ENCODE measurements at places on chromosomes 3 and 15.

- no peak for DNase-seq
Observed at GRCh38 chr15:65385870-65386258, 8.1 kb upstream of the IGDCC3 start.

- peak; percentile 70 for DNase-seq
Observed at GRCh38 chr3:16319307-16319706, 54.3 kb downstream of the OXNAD1 start.

- no peak for DNase-seq
Observed at GRCh38 chr3:94909726-94910125, 846.9 kb downstream of the NSUN3 start.

DNA sequence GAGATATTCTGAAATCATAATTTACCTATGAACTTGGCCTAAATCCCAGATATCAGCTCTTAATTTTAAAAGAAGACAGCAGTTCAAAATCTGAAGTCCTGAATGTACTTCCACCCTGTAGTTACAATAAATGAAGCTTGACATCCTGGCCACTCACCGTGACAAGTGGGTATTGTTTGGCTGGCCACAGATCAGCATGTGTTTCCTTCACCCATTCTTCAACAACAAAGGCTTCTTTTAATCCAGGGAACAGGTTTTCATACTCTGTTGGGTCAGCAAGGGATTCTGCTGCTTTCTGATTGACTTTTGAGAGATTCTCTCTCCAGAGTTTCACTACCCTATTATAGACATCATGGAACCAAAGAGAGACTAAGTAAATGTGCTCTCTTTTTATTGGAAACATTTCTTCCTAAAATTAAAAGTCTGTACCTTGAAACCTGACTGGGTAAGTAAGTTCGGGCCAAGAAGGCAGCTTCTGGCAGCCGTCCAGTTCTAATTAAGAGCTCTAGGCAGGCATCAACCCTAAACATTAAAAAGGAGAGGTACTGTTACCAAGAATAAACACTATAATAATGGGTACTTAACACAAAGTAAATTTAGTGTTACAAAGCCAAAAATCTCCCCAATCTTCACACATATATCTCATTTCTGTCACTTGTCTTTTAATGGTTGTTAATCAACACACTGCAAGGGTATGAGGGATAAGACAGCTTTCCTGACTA lies 15.2 kb downstream of the MRPS22 start:
- no peak for DNase-seq

- no peak for DNase-seq
Observed at GRCh38 chr3:53941950-53942349, 50.3 kb upstream of the SELENOK start.

- no peak for DNase-seq
Observed at GRCh38 chr3:102979682-102980354, 545.0 kb downstream of the ZPLD1 start.

DNA sequence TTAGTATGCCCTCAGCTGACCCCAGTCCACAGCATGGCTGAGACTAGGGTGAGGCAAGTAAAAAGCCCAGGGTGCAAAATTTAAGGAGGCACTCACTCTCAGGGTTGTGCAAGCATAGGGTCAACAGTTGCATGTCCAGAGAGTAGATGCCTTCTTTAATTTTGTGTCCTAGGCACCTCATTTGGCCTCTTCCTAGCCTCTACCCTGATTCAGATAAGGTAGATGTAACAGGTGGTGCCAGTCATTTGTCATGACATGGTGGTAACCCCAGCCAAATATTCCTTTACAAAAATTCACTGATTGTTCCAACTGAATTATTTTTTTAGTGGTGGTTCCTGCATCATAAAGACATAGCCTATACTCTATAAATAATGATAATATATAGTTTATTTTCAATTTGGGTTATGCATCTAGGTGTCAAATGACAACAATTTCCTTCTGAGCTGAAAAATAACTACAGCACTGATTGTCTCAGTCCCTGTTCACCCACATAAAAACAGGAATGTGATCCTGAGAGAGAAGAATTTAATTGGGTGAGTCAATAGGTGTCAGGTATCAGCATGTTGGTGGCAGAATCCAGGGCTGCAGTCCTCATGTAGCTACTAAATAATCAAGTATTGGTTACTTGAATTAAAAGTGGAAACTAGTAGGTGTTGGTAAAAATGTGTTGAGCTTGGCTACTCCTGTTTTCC lies 44.2 kb upstream of the TIPARP start:
- no peak for DNase-seq

- DNase-seq: no peak
Observed at GRCh38 chr3:182671942-182672341, 121.4 kb upstream of the ATP11B start.

- no peak for DNase-seq
Observed at GRCh38 chr15:48388016-48388851, 57.0 kb downstream of the DUT start.

DNA sequence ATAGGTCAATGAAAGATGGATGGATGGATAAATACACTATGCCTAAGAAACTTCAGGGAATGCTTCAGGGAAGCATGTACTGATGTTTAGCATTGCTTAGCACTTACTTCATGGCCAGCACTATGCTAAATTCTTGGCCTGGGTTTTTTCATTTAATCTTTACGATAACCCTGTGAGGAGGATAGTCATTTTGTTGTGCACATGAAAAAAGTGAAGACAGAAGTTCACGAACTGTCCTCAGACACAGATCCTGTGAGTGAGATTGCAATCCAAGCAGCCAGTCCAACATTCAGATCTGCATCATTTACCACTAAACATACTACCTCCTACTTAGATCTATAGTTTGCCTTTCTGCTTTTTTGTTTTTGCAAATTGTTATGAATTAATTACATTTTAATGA lies 510.8 kb upstream of the AGTR1 start:
- no peak for DNase-seq

DNA sequence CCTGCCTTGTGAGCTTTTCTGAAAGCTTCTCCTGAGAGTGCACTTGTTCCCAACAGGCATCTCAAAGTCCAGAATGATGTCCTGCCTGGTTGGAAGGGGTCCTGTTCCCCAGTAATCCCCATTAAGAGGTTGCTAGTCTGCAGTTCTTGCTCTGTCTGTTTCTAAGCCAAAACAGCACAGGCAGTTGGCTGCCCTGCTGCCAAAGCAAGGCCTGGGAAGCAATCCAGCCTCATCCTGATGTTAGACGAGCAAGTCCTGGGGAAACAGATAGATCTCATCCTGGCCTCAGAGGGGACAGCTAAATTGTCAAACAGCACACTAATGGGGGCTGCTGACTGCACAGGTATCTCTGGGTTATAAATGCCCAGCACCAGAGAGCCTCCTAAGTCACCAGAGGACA lies 198.0 kb downstream of the EPHB1 start:
- no peak for DNase-seq

- no peak for DNase-seq
Observed at GRCh38 chr3:194890091-194890490, 204.4 kb downstream of the FAM43A start.

GRCh38 chr15:38187630-38188313 lies 64.9 kb upstream of the SPRED1 start:
- no peak for DNase-seq
